LHCN-M2 (cell line): ENCODE measurements at places on chromosomes 3 and 15. TPM values are rescaled to one million over a fixed set of nuclear protein-coding genes. Genes with fewer than 3 reads are reported as not detected.

DNA sequence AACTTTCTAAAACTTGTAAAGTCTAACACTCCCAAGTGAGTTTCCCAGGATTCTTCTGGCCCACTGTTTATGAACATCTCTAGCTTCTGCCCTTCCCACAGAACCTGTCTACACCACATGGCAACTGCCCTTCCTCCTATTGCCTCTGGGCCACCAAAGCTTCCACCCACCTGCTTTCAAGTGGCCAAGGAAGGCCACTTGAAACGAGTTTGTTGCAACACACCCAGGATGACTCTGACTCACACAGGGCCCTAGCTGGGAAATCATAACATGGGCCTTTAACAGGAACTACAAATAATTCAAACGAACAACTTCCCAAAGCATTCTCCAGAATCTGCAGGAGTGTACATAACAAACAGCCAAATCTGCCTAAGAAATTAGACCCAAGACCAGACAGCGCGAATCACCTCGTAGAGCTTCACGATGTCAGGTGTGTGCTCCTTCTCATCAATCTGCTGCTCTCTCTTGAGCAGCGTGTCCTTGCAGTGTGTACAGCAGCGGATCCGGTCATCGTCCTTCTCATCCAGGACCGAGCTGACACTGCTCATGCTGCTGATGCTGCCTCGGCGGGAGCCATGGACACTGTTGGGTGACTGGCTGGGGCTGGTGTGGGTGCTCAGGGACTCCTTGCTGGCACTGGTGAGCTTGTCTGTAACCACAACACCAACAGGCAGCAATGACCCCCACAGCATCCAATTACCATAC is 16.8 kb downstream of the RBSN start:
- DNase-seq = peak; percentile 37

DNA sequence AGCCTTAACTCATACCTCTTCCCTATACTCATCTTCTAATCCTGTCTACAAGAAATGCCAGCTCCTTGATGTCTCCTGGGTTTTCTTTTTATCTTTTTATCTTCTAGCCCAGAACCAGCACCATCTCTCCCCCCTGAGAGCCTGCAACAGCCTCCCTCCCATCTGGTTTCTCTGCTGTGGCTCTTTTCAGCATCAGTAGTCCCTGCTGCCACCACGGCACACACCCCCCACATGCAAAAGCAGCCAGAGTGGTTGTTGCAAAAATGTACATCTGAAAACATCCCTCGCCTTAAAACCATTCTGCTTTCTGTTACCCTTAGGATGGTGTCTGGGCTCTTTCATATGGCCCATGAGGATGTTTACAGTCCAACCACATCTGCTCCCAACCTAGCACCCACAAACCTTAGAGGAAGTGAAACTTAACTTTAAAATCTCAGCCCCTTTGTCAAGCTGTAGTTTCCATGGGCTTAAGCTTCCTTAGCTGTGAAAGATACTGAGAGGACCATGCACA is 775 bp downstream of the TTC21A start:
- DNase-seq = no peak

GRCh38 chr3:114380233-114380651 is 86.4 kb downstream of the TIGIT start:
- DNase-seq = peak; percentile 93

DNA sequence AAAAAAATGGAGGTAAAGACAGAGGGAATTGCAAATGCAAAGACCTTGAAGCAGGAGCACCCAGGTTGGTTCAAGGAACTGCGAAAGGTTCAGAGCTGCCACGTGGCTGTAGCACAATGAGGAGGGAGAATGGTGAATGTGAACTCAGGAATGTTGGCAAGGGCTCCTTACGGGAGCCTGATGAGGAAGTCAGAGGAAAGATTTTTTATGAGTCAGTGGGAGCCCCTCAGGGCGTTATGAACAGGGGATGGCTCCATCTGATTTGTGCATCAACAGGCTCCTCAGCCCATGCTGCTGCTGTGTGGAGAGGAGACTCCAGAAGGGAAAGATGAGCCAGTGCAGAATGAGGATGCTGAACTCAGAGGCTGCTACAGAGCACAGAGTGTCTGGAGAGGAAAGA is 194.4 kb downstream of the ARRDC4 start:
- DNase-seq = peak; percentile 67

GRCh38 chr3:42805141-42805821 is 991 bp upstream of the HIGD1A start:
- DNase-seq = no peak

- no peak for DNase-seq
These were observed 751.7 kb downstream of the CADM2 start for GRCh38 chr3:85710490-85710889.

GRCh38 chr3:10526366-10526765 is 21.0 kb upstream of the ATP2B2 start:
- no peak for DNase-seq

- DNase-seq = peak; percentile 47
These were observed 44.7 kb downstream of the GTPBP8 start for GRCh38 chr3:113035387-113035982.

GRCh38 chr3:123129092-123129491 is 62.3 kb downstream of the PDIA5 start:
- DNase-seq = no peak

GRCh38 chr15:99168601-99169580 is 64.0 kb downstream of the SYNM start:
- DNase-seq = no peak

- DNase-seq = peak; percentile 17
These were observed 138.4 kb upstream of the KCNMB2 start for GRCh38 chr3:178397836-178398235.

GRCh38 chr3:77203851-77204250 is 164.0 kb downstream of the ROBO2 start:
- no peak for DNase-seq

DNA sequence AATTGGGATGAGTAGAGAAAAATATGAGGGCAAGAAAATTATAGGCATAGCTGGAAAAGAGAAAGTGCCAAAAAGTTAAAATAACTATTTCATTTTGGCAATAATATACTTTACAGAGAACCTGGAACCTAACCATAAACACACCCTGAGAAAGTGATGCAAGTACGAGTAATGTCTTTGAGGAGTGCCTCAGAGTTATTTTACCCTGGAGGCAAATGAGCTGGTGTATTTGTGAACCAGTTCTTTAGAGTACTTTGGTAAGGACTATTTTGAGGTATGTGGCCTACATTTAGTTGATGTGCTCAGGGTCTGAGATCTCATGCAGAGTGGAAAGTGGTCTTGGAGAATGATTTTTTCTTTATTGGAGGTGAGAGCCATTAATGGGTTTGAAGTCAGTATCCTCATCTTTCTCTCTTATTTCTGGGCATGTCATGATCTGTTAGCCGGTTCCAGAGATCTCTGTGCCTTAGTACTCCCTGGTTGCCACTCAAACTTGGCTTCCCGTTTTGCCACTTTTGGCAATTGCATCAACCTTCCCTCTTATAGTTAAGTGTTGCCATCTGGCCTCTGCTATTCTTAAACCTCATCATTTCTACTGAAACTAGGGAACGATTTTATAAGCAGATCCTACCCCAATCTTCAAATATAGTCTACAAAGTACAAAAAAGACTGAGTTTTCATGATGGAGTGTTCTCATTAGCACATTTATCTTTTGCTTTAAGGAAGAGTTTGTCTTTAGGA is 145.7 kb downstream of the EPHA6 start:
- DNase-seq = no peak

GRCh38 chr3:71616571-71617021 is 33.1 kb upstream of the FOXP1 start:
- no peak for DNase-seq

DNA sequence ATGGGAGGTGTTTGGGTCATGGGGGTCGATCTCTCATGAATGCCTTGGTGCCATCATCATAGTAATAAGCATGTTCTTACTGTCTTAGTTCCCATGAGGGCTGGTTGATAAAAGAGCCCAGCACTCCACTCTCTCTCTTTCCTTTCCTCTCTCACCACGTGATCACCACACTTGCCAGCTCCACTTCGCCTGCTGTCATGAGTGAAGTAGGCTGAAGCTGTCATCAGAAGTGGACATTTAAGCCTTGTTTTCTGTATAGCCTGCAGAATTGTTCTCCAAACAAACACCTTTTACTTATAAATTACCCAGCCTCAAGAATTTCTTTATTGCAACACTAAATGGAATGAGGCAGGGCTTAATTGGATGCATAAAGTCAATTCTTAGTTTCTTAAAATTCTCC is 6.1 kb downstream of the OR5H1 start:
- no peak for DNase-seq

C3orf80 gene
- total RNA-seq = 0.06 TPM in 1 of 2 replicates, not detected in the other

LRRC3B gene
- total RNA-seq = not detected in 2 replicates

GPR149 gene
- not detected in 2 replicates for total RNA-seq

CDAN1 gene
- 20.0 and 20.1 TPM in 2 replicates for total RNA-seq

A4GNT gene
- not detected in 2 replicates for total RNA-seq

ZMYND10 gene
- total RNA-seq = 1.3 and 1.9 TPM in 2 replicates

SQOR gene
- total RNA-seq = 34.0 and 47.8 TPM in 2 replicates

TMEM212 gene
- not detected in 2 replicates for total RNA-seq

INAFM2 gene
- total RNA-seq = 16.4 and 19.7 TPM in 2 replicates
